ENCODE measurements at places on chromosomes 1 and 21.

- no peak for DNase-seq
Observed at GRCh38 chr1:212899845-212900244, 41.8 kb downstream of the FLVCR1 start.

DNA sequence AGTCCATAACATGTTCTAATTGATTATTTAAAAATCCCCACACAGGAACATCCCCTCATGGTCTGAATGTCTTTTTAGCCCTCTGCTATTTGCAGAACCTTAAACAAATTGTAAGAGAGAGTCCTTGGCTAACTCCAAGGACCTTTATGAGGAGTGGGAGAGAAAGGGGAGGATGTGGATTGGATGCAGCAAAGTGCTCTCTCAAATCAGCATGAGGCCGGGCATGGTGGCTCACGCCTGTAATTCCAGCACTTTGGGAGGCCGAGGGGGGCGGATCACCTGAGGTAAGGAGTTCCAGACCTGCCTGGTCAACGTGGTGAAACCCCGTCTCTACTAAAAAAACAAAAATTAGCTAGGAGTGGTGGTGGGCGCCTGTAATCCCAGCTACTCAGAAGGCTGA is 154.8 kb downstream of the TGFB2 start:
- DNase-seq, result no peak

DNA sequence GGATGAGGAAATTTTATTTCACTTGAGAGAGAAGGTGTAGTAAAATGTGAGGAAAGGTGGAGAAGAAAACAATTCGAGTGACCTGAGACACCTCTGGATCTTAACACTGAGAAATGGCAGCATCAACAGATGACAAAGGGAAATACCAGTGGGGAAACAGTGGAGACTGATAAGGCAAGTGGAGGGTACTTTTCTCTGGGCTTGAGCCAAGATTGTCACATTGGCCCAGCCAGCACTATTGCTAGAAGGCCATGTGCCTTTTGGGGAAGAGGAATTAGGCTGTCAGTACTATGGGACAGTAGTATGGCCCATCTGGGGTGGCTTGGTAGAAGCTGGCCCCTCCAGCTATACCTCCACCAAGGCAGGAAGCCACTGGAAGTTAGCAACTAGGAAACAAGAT is 8.4 kb downstream of the SYPL2 start:
- DNase-seq, result no peak

DNA sequence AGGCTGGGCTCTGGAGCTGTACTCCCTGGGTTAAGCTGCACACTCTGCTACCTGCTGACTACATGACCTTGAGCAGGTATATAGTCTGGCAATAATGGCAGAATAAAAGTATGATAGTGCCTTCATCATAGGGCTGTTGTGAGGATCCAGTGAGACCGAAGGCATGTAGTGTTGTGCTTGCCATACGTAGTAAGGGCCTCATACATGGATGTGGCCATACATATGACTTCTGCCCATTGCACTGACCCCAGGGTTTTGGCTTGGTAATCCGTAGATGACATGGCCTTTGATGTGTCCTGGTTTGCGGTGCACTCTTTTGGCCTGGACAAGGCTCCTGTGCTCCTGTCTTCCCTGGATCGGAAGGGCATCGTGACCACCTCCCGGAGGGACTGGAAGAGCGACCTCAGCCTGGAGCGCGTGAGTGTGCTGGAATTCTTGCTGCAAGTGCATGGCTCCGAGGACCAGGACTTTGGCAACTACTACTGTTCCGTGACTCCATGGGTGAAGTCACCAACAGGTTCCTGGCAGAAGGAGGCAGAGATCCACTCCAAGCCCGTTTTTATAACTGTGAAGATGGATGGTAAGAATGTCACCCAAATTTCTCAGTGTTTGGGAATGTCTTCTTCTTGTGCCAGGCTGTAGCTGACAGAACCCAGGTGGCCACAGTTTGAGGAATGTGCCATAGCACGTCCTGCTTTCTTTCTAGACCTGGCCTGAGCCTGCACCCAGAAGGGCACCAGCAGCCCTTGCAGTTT is 17.0 kb upstream of the CD101 start:
- DNase-seq, result no peak

GRCh38 chr1:237583756-237584155 is 307.0 kb downstream of the ZP4 start:
- DNase-seq, result no peak

- DNase-seq, result no peak
Observed at GRCh38 chr1:200257235-200257634, 152.6 kb downstream of the ZNF281 start.

DNA sequence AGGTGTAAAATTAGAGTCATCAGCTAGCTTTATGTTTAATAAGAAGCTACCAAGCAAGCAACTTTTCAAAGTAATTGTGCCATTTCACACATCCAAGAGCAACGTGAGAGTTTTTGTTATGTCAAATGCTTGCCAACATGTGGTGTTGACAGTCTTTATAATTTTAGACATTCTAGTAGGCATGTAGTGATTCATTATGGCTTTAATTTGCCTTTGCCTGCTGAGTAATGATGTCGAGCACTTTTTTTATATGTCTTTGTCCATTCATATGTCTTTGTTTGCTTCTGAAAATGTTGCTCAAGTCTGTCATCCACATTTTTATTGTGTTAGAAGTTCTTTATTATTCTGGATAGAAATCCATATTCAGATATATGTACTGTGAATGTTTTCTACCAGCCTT is 21.4 kb upstream of the CHIT1 start:
- no peak for DNase-seq

Measured in iPS-NIHi11 (cell line).